ENCODE measurements at places on chromosomes 1 and 21. TPM values are rescaled to one million over a fixed set of nuclear protein-coding genes. Genes with fewer than 3 reads are reported as not detected.

DNA sequence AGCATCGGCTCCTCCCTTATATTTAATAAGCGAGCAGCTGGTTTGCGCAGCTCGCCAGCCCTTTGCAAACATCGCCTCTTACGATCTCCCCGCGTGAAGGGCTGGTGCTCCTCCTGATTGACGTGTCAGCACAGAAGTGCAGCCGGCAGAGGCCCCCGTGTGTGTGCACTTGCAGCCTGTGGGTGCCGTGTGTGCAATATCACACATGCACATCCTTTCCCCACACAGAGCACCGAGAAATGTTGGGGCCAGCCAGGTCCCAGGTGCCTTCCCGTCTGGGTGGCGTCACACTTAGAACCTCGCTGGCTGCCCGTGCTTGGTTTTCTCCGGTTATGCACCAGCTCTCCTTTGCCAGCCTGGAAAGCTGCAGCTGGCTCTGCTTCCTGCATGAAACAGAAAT is 126.6 kb upstream of the AJAP1 start:
- no peak for DNase-seq
- no peaks in the 10 kb centered on the region for H3K36me3 ChIP-seq
- no peaks in the 10 kb centered on the region for H3K4me1 ChIP-seq
- no peaks in the 10 kb centered on the region for H3K27me3 ChIP-seq
- H3K4me3 ChIP-seq, result no peak overlapping the region
- H3K27ac ChIP-seq, result no peak overlapping the region

GRCh38 chr1:52400131-52400530 is 4.1 kb downstream of the ORC1 start:
- H3K27me3 ChIP-seq, result no peaks in the 10 kb centered on the region
- H3K4me3 ChIP-seq, result no peak overlapping the region
- H3K27ac ChIP-seq, result no peak overlapping the region
- H3K4me1 ChIP-seq, result no peaks in the 10 kb centered on the region
- H3K36me3 ChIP-seq, result peaks cover 42% of the 10 kb centered on the region

DNA sequence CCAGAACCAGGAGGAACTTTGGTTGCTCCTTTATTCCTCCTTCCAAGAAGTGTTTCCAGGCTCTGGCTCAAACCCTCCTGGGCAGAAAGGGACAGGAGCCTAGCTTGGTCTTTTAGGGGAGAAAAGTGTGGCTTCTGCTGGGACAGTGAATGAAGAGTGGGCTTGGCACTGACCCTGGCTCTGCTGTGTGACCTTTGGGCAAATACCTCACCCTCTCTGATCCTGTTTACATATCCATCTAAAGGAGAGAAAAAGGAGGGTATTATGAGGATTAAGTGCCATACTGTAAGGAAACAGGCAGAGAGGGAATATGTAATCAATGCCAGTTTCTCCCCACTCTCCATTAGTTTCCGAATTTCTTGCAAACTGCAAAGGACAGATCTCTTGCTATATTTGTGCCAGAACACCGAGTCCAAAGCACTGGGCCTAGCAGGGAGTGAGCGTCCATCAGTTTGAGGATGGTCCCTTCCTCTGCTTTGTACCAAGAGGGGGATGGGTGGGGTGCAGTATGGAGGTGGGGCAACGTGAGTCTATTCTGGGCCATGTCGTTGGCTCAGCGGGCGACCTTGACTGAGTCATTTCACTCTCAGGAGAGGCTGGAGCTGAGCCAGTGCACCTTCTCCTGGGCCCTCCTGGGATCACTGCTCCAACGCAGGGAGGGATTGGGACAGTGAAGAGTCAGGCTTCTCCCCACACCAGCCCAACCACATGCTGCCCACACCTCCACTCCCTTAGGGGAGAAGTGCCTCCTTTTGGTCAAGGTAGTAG is 38.4 kb downstream of the IGSF21 start:
- DNase-seq, result no peak
- no peak overlapping the region for H3K27ac ChIP-seq
- H3K4me1 ChIP-seq, result 0 out of 2 replicates have a peak, but pooled peaks cover 4% of the 10 kb centered on the region
- no peak overlapping the region for H3K4me3 ChIP-seq

GRCh38 chr1:207868251-207868773 is 42.6 kb downstream of the CD34 start:
- H3K4me1 ChIP-seq, result no peaks in the 10 kb centered on the region
- no peaks in the 10 kb centered on the region for H3K36me3 ChIP-seq
- peak overlapping the region; percentile 61 for H3K4me3 ChIP-seq
- no peaks in the 10 kb centered on the region for H3K27me3 ChIP-seq

DNA sequence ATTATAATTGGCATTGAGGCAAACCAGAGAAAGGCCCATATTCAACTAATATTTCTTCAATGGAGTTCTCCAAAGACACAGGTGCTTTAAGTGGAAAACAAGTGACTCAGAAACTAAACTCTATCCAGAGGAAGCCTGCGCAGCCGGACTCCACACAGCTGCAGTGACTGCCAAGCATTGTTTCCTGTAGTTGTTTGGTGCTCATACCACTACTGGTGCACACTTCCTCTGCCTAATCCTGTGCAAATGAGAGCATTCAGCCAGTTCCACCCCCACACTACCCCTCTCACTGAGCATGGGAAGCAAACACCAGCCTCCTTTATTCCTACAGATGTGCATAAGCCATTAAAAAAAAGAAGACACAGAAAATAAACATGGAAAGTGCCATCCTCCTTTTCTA is 102.9 kb downstream of the VAV3 start:
- H3K4me1 ChIP-seq, result peaks cover 6% of the 10 kb centered on the region
- peaks cover 6% of the 10 kb centered on the region for H3K36me3 ChIP-seq
- no peak overlapping the region for H3K4me3 ChIP-seq
- no peak overlapping the region for H3K27ac ChIP-seq

DNA sequence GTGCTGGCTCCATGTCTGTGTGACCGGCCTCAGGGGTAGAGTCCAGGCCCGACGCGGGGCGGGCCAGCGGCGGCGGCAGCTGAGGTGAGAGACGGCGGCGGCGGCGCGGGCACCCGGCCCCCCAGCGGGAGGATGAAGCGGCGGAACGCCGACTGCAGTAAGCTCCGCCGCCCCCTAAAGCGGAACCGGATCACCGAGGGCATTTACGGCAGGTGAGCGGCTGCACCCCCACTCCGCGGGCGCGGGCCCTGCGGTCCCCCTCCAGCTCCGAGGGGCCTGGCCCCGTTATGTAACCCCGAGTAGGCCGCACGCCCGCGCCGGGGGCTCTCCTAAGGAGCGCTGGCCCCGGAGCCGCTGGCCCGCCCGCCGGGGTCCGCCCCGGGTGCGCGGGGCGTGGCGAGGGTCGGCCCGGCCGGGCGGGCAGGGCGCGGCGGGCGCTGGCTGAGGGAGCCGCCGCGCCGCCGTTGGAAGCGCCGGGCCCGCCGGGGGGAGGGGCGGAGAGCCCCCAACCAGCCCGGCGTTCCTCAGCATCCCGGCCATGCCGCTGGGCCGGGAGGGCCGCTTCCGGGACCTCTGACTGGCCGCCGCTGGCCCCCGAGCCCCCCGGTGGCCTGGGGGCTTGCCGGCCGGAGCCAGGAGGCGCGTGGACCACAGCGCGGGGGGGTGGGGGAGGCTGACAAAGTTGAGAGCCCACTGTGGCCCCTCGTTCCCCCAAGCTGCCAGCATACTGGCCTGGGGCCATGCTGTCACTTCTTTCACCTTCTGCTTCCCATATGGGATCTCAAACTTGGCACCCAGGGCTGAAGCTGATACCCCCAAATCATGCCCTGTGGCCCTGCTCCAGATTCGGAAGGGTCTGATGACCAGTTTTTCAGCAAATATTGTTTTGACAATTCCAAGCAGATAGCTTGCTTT is 527 bp downstream of the MACO1 start:
- no peak overlapping the region for H3K27ac ChIP-seq
- peak overlapping the region; percentile 95 for H3K4me3 ChIP-seq
- no peaks in the 10 kb centered on the region for H3K4me1 ChIP-seq
- no peaks in the 10 kb centered on the region for H3K27me3 ChIP-seq
- DNase-seq, result peak; percentile 39

GRCh38 chr1:31238986-31239613 is 587 bp downstream of the NKAIN1 start:
- H3K4me3 ChIP-seq, result peak overlapping the region; percentile 85
- H3K27me3 ChIP-seq, result no peaks in the 10 kb centered on the region
- peak; percentile 74 for DNase-seq
- no peak overlapping the region for H3K27ac ChIP-seq
- no peaks in the 10 kb centered on the region for H3K36me3 ChIP-seq

GRCh38 chr1:204314171-204314892 is 45.4 kb downstream of the PLEKHA6 start:
- peaks cover 5% of the 10 kb centered on the region for H3K4me1 ChIP-seq
- H3K27ac ChIP-seq, result no peak overlapping the region
- no peak overlapping the region for H3K4me3 ChIP-seq
- no peaks in the 10 kb centered on the region for H3K27me3 ChIP-seq
- H3K36me3 ChIP-seq, result no peaks in the 10 kb centered on the region
- peak; percentile 39 for DNase-seq

- peaks cover 54% of the 10 kb centered on the region for H3K36me3 ChIP-seq
- no peak overlapping the region for H3K27ac ChIP-seq
- no peak for DNase-seq
- no peak overlapping the region for H3K4me3 ChIP-seq
Observed at GRCh38 chr1:40059960-40060750, 19.6 kb downstream of the CAP1 start.

- DNase-seq, result no peak
- H3K27me3 ChIP-seq, result no peaks in the 10 kb centered on the region
- H3K4me1 ChIP-seq, result no peaks in the 10 kb centered on the region
- no peak overlapping the region for H3K4me3 ChIP-seq
- no peaks in the 10 kb centered on the region for H3K36me3 ChIP-seq
Observed at GRCh38 chr1:223350361-223350908, 13.5 kb downstream of the SUSD4 start.

- H3K4me1 ChIP-seq, result no peaks in the 10 kb centered on the region
- H3K36me3 ChIP-seq, result no peaks in the 10 kb centered on the region
- no peak overlapping the region for H3K27ac ChIP-seq
- H3K4me3 ChIP-seq, result no peak overlapping the region
- DNase-seq, result no peak
- no peaks in the 10 kb centered on the region for H3K27me3 ChIP-seq
Observed at GRCh38 chr1:169708647-169709046, 2.8 kb downstream of the SELL start.

The PTAFR gene
- total RNA-seq, result 1.8 TPM

The CELA3A gene
- not detected for total RNA-seq

DNA sequence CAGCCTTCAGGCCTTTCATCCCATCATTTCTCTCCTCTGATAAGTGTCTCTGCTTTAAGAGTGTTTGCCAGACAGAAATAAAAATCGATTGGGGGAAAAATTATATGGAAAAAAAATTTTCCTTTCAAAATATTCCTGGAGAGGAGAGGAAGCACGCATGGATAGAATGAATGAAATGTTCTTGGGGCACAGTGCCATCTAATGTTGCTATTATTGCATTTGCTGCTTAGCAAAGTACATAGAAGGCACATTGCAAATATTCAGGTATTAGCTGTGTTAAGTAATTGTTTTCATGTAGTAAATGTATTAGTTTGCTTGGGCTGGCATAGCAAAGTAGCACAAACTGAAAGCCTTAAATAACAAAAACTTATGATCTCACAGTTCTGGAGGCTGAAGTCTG is 18.1 kb downstream of the B3GALT5 start:
- no peaks in the 10 kb centered on the region for H3K27me3 ChIP-seq
- no peak overlapping the region for H3K4me3 ChIP-seq
- H3K36me3 ChIP-seq, result peaks cover 26% of the 10 kb centered on the region
- H3K27ac ChIP-seq, result no peak overlapping the region

GRCh38 chr1:12336413-12336812 is 106.6 kb downstream of the VPS13D start:
- H3K4me1 ChIP-seq, result peaks cover 3% of the 10 kb centered on the region
- DNase-seq, result no peak
- H3K27ac ChIP-seq, result no peak overlapping the region
- H3K27me3 ChIP-seq, result no peaks in the 10 kb centered on the region

The CD2 gene
- total RNA-seq, result not detected

- H3K27me3 ChIP-seq, result no peaks in the 10 kb centered on the region
- no peak overlapping the region for H3K4me3 ChIP-seq
- H3K4me1 ChIP-seq, result no peaks in the 10 kb centered on the region
- no peak for DNase-seq
Observed at GRCh38 chr1:232596666-232597303, 33.1 kb downstream of the SIPA1L2 start.

The IQCC gene
- 5.1 TPM for total RNA-seq

GRCh38 chr1:79150576-79150975 is 144.0 kb upstream of the ADGRL4 start:
- H3K4me3 ChIP-seq, result no peak overlapping the region
- H3K4me1 ChIP-seq, result no peaks in the 10 kb centered on the region
- no peaks in the 10 kb centered on the region for H3K27me3 ChIP-seq
- H3K27ac ChIP-seq, result no peak overlapping the region
- DNase-seq, result no peak

The LCE1B gene
- not detected for total RNA-seq

GRCh38 chr1:58754683-58755467 is 29.0 kb downstream of the JUN start:
- H3K27me3 ChIP-seq, result no peaks in the 10 kb centered on the region
- no peaks in the 10 kb centered on the region for H3K36me3 ChIP-seq
- no peaks in the 10 kb centered on the region for H3K4me1 ChIP-seq
- no peak overlapping the region for H3K4me3 ChIP-seq
- H3K27ac ChIP-seq, result no peak overlapping the region
- no peak for DNase-seq
